Effector memory CD8-positive, alpha-beta T cell (primary cell): ENCODE measurements at places on chromosomes 7 and 10.
A peak's percentile ranks its signal among the peaks of the same experiment; 100 is the strongest.

DNA sequence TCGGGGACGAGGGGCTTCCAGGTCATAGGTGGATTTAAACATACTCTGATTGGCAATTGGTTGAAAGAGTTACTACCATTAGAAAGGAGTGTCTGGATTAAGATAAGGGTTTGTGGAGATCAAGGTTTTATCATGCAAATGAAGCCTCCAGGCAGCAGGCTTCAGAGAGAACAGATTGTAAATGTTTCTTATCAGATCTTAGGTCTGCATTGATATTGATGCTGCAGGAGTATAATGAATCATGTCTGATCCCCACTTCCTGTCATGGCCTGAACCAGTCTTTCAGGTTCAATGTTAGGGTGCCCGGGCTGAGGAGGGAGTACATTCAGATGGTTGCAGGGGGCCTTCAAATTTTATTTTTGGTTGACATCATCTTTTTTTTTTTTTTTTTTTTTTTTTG lies 51.4 kb downstream of the SH3PXD2A start:
- no peaks in the 10 kb centered on the region for H3K27me3 ChIP-seq
- peaks cover 6% of the 10 kb centered on the region for H3K36me3 ChIP-seq
- peaks cover 25% of the 10 kb centered on the region for H3K4me1 ChIP-seq
- no peak for DNase-seq
- no peak overlapping the region for H3K4me3 ChIP-seq

DNA sequence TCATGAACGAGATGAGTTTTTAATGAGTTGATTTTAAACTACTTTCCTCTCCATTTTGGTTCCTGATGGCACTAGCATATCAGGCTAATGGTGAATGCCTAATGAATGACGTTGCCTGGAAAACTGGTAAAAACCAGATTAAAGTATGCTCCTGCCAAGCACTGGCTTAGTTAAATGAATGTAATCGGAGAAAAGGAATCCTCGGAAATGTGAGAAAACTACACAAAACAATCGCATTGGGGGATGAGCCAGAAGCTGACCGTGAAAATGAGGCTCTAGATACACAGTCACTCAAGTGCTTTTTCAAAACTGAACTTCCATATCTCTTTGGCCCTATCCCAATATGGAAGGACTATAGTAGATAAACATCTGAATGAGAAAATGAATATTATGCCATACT lies 153.8 kb upstream of the COL1A2 start:
- no peak for DNase-seq
- H3K27me3 ChIP-seq = no peaks in the 10 kb centered on the region
- H3K4me3 ChIP-seq = no peak overlapping the region
- no peaks in the 10 kb centered on the region for H3K4me1 ChIP-seq

DNA sequence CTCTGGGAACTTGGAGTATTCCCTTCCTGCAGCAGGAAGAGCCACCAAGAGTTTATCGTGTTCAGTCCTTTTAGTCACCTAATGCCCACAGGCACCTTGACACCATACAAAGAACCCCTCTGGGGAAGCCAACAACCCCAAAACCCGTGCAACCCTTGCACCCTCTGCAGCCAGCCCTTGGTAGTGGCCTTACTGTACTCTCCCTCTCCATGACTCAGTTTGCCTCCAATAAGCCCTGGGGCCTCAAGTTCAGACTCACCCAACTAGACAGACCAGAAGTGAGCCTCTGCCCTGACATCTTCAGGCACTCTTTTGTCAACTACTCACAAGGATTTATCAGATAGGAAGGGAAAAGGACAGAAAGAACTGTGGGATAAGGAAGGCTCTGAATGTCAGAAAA lies 30.9 kb downstream of the KCNMA1 start:
- H3K27ac ChIP-seq = no peak overlapping the region
- H3K36me3 ChIP-seq = no peaks in the 10 kb centered on the region
- no peak overlapping the region for H3K4me3 ChIP-seq
- H3K4me1 ChIP-seq = peaks cover 12% of the 10 kb centered on the region

DNA sequence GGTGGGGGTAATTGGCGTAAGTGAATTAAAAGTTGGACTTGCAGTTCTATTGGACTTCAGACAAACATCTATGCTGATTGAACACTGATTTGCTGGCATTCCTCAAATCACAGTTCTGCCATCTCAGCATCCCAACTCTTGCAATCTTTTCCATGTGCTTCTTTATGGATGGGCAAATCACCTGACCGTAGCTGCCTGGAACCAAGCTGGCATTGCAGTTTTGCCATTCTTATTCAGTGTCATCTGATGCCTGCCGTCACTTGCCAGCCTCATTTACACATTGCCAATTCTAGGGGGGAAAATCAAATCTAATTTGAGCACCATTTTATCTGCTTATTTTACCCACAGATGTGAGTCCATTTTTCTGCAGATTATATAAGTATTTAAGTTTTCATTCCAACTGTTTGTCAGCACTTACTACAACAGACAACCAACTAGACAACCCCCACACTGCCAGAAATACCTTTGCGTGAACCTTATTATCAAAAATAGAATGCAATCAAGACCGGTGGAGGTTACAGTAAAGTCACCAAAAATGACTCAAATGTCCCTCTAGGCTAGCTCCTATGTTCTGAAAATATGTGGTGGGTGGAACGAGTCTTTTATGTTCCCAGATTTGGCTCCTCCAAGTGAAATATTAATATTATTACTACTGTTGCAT lies 172.3 kb upstream of the CTBP2 start:
- no peaks in the 10 kb centered on the region for H3K4me1 ChIP-seq
- no peaks in the 10 kb centered on the region for H3K36me3 ChIP-seq
- no peaks in the 10 kb centered on the region for H3K27me3 ChIP-seq
- H3K4me3 ChIP-seq = no peak overlapping the region
- no peak overlapping the region for H3K27ac ChIP-seq

DNA sequence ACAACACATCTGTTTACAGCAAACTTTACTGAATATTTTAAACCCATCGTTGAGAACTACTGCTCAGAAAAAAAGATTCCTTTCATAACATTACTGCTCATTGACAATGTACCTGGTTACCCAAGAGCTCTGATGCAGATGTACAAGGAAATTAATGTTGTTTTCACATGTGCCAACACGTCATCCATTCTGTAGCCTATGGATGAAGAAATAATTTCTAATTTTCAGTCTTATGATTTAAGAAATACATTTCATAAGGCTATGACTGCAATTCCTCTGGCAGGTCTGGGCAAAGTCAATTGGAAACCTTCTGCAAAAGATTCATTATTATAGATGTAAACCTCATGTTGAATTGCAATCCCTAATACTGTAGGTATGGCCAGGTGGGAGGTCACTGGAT lies 16.7 kb upstream of the CNNM1 start:
- H3K27ac ChIP-seq = no peak overlapping the region
- H3K4me3 ChIP-seq = no peak overlapping the region
- DNase-seq = no peak

GRCh38 chr7:24440892-24441291 lies 132.4 kb upstream of the PALS2 start:
- peak overlapping the region; percentile 87 for H3K27ac ChIP-seq
- DNase-seq = no peak
- H3K36me3 ChIP-seq = no peaks in the 10 kb centered on the region
- peaks cover 21% of the 10 kb centered on the region for H3K4me1 ChIP-seq

- no peak for DNase-seq
- H3K27me3 ChIP-seq = no peaks in the 10 kb centered on the region
- H3K27ac ChIP-seq = no peak overlapping the region
- H3K4me3 ChIP-seq = no peak overlapping the region
These were observed 102.8 kb downstream of the PLPP4 start for GRCh38 chr10:120559800-120560199.

DNA sequence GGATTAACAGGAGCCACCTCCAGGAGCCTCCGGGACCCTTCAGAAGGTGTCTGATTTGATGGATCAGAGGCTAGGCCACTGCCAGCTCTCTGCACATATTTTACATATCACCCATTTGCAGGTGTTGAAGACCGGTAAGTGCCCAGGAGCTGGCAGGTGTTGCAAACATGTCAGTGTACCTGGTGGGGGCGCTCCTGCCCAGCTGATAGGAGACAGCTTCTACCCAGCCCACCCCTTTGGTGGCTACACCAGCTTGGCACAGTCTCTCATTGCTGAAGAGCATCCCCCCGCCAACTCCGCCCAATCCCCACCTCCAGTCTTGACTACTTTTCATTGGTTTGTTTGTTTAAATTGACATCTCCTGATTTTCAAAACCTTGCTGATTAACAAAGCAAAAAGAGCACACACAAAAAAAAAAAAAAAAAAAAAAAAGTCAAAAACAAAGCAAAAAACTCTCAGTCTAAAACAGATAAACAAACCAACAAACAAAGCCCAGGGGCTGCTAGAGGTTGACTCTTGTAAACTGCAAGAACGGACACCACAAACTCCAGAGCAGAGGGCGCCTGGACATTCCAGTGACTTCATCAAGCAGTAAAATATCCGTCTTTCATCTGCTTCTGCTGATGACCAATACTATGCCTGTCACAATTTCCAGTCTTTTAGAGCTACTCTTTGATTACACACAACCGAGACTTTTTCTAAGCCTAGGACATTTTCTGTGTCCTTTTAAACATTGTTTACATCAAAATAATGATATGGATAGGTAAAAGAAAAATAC lies 275.3 kb downstream of the NRG3 start:
- no peaks in the 10 kb centered on the region for H3K4me1 ChIP-seq
- no peak overlapping the region for H3K27ac ChIP-seq
- no peak overlapping the region for H3K4me3 ChIP-seq
- H3K27me3 ChIP-seq = no peaks in the 10 kb centered on the region
- no peaks in the 10 kb centered on the region for H3K36me3 ChIP-seq

GRCh38 chr10:55627501-55628051 lies 733.5 kb downstream of the ZWINT start:
- no peak overlapping the region for H3K27ac ChIP-seq
- H3K27me3 ChIP-seq = peaks cover 18% of the 10 kb centered on the region
- H3K4me1 ChIP-seq = no peaks in the 10 kb centered on the region

GRCh38 chr7:44415047-44415446 lies 75.4 kb downstream of the NUDCD3 start:
- peak overlapping the region; percentile 73 for H3K27ac ChIP-seq
- DNase-seq = no peak
- no peaks in the 10 kb centered on the region for H3K27me3 ChIP-seq
- no peak overlapping the region for H3K4me3 ChIP-seq
- peaks cover 23% of the 10 kb centered on the region for H3K36me3 ChIP-seq
- peaks cover 38% of the 10 kb centered on the region for H3K4me1 ChIP-seq
